ENCODE measurements at places on chromosomes 11 and 22.
A peak's percentile ranks its signal among the peaks of the same experiment; 100 is the strongest.

GRCh38 chr11:113991718-113992458 lies 17.0 kb downstream of the HTR3A start:
- no peak for DNase-seq

GRCh38 chr11:2541881-2542361 lies 97.1 kb downstream of the KCNQ1 start:
- no peak for DNase-seq

- no peak for DNase-seq
Measured at GRCh38 chr11:16612566-16613261, 125.7 kb upstream of the C11orf58 start.

DNA sequence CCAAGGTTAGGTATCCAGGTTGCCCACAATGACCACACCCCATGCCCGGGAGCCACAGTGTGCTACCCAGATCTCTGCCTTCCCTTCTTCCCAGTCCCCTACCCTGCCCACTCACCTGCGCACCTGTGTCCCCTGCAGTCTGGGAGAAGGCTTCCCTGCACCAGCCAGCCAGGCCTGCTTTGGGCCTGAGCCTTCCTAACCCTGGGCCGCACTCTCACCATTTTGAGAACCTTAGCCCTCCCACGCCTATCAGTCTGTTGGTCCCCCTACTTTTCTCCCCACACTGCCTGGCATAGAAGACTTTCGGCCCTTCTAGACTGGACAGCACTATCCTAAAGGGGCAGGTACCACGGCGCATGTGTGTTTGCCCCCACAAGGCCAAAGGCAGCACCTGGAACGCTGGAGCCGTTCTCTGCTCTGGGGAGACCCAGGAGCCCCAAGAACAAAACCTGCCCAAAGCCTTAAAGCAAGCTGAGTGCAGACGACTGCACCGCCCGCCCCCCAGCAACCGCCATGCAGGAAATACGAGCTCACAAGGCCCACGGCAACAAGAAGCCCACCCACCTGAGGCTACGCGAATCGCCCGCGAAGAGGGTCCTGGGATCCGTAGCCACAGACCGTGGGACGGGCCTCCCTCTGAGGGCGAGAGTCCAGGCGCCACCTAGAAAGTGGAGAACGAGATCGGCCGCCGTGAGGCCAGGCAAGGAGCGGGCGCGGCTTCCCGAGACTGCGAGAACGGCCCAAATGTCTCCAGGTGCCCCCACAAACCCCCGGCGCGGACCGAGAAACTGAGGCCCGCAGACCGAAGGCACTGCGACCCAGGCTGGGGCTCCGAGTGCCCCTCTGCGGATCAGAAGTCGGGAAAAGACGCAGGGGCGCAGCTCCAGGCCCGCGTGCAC lies 546 bp downstream of the GNB1L start:
- no peak for DNase-seq

DNA sequence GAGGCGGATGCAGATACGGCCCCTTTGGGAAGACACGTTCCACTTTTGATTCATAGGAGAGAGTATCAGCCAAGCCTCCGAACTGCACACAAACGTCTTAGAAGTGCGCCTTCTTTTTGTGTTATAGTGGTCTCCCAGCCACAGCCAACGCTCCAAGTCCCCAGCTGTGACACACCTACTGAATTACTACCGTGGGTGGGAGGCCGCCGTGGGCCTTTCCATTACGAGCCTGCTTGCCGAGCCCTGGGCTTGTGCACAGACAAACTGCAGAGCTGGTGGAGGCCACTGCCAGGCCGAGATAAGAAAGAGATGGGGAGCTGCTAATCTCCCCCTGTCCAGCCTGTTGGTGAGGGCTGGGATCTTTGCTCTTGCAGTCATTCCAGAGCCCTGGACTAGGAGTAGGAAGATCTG lies 761 bp downstream of the HMBS start:
- peak; percentile 31 for DNase-seq

- no peak for DNase-seq
Measured at GRCh38 chr22:24474649-24475255, 20.4 kb upstream of the UPB1 start.

- no peak for DNase-seq
Measured at GRCh38 chr11:73426219-73426850, 50.1 kb downstream of the RELT start.

DNA sequence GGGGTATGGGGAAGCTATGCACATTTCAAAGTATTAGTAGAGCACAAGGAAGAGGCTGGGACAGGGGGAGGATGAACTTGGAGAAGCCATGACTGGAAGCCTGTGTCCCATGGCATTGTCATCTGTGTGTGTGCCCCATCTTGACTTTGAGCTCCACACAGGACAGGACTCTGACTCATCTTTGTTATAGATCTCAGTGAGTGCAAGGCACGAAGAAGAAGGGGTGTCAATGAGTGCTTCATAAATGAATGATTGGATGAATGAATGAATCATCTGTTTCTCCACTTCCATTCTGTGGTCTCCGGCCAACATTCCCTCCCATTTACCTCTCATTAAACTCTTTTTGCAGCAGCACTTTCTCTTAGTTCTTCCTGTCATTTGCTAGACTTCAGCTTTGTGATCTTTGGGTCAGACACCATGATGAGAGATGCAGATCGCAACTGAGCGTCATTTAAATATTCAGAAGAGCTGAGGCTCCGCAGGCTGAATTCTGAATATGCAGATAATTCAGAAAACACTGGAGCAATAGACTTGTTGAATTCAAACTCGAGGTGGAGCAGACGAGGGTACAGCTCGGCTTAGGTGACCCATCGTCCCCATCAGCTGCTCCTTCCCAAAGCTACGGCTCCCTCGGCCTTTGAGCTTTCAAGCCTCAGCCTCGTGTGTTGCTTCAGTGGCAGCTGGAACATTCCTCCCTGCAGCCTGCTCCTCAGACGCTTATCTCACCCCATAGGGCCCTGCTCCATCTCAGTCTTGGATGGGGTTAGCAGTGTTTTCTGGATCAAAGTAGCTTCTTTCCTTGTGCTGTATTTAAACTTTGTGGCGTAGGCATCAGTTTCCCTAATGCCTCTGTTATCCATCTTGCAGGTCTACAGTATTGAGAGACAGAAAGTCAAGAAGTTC lies 30.8 kb downstream of the APOL3 start:
- no peak for DNase-seq

DNA sequence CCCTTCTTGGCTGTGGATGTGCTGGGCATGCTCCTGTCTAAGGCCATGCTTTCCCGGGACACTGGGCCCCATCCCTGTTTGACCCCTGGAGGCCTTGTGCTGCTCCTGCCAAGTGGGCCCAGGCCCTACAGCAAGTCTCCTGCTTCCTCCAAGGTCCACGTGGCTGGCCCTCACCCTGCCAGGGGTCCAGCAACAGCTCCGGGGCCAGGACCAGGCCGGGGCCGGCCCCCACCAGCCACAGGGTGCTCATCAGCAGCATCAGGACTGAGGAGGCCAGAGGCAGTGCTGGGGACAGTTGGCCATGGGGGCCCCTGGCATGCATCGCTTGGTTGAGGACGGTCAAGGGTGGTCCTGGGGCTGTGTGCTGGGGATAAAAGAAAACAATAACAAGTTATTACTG lies 2.5 kb downstream of the RHBDD3 start:
- no peak for DNase-seq

DNA sequence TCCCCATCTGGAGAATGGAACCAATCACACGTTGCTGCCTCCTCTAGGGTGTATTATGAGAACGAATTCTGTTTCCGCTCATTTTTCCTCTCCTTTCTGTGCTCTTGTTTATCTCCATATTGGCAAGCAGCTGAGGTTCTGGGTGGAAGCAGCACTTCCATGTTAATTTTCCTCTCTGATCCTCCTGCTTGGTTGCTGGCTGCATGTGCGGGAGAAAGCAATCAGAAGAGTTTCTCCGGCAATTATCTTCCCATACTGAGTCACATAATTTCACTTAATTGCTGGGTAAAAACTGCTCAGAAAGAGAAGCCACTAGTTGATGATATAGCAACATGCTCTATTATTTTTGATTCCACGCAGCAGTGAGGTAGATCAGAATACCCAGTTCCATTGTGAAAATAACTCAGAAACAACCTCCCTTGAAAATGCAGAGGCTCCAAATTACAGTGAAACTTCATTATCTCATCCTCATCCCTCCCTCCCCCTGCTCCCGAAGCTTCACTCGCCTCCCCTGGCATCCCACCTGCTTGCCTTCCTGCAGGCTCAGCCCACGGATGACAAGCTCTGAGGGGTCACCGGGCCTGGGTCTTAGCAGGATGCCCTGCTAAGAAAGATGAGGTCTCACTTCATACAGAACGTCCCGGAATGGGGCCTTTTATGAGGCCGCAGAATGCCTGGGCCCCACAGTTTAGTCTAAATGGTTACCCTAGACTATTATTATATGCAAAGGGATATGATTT lies 20.4 kb downstream of the FXYD6 start:
- no peak for DNase-seq

DNA sequence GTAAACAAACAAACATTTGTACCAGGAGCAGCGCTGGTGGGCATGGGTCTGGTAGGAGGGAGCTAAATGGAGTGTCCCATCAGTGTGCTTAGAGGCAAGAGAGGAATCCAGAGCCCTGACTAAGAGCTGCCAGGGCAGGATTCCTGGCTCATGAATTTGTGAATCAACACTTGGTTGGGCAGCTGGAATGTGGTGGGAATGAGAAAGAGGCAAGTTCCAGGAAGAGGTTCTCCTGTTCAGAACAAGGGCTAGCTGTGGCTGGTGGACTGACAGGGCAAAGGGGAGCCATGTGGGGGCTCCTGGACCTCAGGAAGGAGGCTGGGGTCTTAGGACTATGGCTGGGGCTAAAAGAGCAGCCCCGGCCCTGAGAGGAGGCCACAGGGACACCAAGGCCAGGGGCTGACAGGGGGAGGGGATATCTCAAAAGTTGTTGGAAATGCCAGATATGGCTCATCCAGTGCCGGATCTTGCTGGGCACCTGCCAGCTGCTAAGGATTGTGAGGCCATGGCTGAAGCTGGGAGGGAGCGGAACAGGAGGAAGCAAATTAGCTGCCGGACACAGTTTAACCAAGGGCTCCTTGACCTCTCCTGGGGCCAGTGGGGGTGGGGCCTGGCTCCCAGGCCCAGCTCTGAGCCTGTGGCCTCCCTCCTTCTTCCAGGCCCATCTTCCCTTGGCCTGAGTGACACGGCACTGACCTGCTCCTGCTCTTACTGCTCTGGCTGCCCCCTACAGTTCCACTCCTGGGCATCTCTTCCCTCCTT lies 14.6 kb upstream of the P2RY6 start:
- no peak for DNase-seq

DNA sequence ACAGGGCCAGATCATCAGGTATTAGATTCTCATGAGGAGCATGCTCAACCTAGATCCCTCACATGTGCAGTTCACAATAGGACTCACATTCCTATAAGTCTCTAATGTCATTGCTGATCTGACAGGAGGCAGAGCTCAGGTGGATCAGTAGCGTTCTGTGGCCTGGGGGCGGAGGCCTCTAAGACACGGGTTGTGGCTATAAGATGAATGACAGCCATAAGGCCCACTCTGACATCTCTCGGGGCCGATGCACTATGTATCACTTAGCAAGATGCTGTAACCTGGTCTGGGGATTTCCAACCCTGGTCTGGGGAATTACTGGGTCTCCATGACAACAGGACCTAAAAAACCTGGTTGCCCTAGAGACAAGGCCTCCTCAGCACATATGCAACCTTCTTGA lies 932.7 kb downstream of the TBC1D22A start:
- DNase-seq: no peak

DNA sequence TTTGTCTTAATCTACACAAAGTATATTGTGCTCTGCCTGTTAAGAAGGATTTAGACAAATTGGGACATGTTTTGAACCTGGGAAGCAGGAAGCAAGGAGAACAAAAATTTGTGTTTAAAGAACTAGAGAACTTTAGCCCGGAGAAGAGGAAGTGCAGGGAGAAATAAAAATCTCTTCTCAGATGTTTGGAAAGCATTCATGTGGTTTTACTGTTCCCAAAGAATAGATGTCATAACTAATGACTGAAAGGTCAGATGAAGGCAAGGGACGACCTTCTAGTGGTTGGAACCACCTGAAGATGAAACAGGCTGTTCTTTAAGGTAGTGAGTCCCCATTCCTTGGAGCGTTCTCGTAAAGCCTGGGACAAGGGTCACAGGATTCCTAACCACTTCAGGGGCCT lies 38.3 kb downstream of the IRAG1 start:
- no peak for DNase-seq

DNA sequence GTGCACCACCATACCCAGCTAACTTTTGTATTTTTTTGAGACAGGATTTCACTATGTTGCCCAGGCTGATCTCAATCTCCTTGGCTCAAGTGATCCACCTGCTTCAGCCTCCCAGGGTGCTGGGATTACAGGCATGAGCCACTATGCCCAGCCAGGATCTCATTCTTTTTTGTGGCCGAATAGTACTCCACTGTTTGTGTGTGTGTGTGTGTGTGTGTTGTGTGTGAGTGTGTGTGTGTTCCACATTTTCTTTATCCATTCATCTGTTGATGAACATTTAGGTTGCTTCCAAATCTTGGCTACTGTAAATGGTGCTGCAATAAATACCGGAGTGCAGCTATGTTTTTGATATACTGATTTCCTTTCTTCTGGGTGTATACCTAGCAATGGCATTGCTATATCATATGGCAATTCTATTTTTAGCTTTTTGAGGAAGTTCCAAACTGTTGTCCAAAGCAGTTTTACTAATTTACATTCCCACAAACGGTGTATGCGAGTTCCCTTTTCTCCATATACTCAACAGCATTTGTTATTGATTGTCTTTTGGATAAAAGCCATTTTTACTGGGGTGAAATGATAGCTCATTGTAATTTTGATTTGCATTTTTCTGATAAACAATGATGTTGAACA lies 105.4 kb downstream of the TTC28 start:
- DNase-seq: no peak

DNA sequence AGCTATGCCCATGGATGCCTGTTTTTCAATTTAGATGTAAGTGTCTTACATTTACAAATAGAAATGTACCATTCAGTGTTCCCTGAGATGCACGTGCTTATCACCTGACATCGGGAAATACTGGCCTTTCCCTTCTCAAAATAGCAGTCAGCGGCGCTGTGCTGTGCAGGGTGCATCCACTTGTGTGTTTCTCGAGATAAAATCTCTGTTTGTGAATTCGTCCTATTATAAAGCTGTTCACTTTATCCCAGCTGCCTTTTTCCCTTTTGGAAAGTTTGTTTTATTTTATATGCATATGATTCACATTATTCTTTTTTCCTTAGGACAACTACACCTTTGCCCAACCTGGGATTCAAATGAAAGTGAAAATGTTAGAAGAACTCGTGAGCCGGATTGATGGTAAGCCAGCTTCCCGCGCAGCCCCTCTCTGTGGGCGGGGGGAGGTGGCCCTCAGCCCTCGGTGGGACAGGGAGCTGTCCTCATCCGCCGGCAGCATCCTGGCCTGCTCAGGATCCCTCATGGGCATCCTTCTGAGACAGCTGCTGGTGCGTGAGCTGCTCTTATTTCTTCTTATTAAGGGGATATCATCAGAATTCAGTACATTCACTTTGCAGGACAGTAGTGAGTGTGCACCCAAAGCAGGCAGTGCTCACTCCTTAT lies 235.0 kb downstream of the TBC1D22A start:
- DNase-seq: no peak

- no peak for DNase-seq
Measured at GRCh38 chr11:85281550-85281949, 345.6 kb downstream of the DLG2 start.

DNA sequence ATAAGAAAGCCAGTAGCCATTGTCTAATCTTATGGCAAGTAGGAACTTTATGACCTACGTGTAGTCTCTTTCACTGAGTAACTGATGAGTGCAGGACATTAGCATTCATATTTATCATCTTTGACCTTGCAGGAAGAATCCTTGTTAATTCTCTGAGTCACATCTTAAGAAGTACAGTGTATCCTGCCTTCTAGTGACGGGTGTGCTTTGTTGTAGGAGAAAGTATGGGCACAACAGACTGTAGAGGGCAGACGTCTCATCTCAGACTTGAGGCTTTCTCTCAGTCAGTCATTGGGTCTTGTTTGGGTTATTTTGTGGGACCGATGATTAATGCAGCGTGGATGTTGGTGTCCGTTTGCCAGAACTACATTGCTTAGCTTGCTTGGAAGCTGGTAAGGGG lies 6.8 kb downstream of the RNF214 start:
- DNase-seq: no peak
